ENCODE measurements at places on chromosomes 11 and 22.

DNA sequence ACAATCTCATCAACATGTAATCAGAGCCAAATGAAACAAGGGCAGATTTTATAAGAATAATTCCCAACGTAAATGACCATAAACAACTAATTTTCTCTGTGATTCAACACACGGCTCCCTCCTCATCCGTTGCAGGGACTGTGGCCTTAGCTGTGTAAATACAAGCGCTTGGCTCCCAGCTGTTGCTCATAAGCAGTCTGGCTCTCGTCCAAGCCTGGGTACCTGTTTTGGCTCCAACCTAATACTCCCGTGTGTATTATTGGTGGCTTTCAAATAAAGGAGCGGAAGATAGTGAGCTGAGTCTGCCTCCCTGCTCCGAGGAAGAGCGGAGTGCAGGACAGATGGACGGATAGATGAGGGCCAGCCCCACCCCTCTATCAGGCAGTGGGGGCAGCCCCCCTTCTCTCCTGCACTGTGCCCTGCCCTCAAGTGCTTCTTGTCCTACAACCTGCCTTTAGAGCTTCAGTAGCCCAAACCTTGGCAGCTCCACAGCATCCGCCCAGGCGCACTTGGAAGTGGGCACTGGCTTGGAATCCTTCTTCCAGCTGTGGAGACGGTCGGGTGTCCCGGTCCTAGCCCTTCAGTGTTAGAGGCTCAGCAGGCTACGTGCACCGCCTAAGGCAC lies 670.9 kb downstream of the BRD1 start:
- no peak for DNase-seq

DNA sequence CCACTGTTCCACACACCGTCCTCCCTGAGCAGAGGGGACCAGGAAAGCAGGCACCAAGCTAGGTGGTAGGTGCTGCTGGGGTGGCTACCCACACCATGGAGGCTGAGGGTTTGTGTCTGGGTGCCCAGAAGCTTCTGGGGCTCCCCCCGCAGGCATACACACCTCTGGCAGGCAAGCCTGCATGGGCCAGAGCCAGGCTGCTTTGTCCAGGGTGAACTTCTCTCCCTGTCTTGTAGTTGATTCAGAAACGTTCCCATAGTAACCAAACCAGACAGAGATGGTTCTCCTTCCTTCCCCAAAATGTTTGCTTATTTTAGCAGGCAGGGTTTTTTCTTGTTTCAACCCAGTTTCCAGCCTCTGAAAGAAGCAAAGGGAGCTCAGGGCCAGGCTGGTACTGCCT lies 40.9 kb upstream of the SUSD2 start:
- DNase-seq, result peak; percentile 23

DNA sequence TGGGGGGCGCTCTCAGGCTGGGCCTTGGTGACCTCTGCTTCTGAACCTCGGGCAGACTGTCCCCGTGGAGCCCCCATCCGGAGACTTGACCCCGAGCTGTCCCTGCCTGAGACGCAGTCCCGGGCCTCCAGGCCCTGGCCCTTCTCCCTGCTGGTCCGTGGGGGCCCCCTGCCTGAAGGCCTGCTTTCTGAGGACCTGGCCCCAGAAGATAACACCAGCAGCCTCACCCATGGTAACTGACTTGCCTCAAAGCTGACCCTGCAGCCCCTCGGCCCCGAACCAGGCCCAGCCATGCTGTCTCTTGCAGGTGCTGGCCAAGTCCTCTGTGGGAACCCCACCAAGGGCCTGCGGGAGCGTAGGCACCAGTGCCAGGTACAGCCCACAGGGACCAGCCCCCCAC lies 8.9 kb downstream of the LMNTD2 start:
- no peak for DNase-seq

DNA sequence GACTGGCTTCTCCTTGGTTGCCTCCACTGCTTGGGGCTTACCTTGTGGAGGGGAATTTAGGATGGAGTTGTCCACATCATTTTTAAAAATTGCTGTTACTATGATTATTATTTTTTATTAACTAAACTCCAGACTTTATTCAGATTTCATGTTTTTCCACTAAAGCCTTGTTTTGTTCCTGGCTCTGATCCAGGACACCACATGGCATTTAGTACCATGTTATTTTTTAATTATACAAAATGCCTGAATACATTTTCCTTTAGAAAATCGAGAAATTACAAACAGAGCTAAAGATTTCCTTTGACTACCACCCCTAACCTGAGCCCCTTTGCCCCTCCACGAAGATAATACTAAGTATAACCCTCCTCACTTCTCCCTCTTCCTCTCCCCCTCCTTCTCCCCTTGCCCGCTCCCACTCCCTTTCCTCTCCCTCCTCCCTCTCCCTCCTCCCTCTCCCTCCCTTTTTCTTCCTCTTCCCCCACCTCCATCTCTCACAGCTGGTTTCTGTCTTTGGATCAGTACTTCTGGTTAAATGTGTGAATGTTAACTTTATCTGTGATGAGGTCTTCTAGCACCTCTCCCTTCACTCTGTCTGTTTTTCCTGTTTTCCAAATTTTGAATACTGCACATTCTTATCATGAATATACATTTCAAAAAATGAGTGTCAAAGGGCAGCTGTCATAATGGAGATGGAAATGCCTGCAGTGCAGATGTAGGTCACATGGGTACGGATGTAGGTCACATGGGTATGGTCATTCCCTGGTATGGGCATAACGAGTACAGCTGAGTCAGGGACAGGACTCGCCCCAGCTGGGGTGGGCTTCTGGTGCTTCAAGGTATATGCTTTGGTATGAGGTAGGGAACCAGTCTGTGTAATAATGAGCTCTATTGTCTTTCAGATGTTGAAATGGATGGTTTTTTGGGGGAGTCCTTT lies 54.4 kb upstream of the OR4B1 start:
- no peak for DNase-seq

- no peak for DNase-seq
Measured at GRCh38 chr11:63867511-63867910, 28.6 kb downstream of the MARK2 start.

DNA sequence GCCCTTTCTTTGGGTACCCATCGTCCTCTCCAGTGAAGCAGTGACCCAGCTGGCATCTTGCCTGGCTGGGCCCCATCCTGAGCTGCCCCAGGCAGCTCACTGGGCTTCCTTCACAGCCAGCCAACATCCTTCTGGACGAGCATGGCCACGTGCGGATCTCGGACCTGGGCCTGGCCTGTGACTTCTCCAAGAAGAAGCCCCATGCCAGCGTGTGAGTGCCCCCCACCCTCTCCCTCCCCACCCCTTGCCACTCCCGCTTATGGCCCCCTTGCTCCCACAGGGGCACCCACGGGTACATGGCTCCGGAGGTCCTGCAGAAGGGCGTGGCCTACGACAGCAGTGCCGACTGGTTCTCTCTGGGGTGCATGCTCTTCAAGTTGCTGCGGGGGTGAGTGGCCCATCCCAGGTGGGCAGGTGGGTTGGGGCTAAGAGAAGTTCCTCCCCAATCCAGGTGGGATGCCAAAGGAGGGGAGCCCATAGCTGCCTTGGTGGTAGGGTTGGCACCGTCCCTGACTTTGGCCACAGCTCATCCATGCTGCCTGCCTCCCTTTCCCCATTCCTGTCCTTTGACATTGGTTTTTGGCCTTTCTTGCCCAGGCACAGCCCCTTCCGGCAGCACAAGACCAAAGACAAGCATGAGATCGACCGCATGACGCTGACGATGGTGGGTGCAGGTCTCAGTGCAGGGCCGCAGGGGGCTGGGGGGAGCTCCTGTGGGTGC lies 6.8 kb upstream of the ANKRD13D start:
- no peak for DNase-seq

GRCh38 chr11:2002807-2003206 lies 5.2 kb upstream of the H19 start:
- no peak for DNase-seq

DNA sequence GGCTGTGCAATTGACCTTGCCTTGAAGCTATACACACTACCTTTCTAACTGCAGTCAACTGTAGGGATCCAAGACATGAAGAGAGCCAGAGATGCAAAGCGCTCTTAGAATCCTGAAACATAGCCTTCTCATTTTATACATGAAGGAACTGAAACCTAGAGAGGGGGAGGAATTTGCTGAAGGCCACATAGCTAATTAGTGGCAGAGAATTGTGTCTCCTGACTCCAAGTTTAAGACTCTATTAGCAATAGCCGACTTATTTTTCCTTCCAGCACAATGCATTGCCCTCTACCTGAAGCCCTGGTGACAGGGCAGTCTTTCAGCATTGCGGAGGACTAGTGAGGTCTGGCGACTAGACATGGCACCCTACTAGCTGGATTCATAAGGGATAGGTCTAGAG lies 727.0 kb upstream of the ANO5 start:
- no peak for DNase-seq

GRCh38 chr11:82003671-82004515 lies 729.8 kb downstream of the FAM181B start:
- DNase-seq, result no peak

GRCh38 chr11:64745189-64745520 lies 1.2 kb upstream of the RASGRP2 start:
- no peak for DNase-seq

DNA sequence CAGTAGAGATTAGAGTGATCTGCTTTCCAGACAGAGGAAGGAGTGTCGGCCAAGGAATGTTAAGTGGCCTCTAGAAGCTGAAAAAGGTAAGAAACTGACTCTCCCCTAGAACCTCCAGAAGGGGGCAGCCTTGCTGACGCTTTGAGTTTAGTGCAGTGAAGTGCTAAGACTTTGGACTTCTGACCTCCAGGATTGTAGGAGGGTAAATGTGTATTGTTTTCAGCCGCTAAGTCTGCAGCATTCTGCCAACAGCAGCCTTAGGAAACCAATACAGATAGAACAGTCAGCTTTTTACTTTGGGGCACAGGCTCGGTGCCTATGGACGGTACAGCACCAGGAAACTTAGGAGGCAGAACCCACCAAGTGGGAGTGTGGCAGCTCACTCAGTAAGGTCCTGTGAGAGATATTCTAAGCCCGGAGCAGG lies 3.6 kb upstream of the TBC1D22A start:
- DNase-seq, result peak; percentile 83

- no peak for DNase-seq
Measured at GRCh38 chr11:124864892-124865180, 396 bp upstream of the ROBO3 start.

DNA sequence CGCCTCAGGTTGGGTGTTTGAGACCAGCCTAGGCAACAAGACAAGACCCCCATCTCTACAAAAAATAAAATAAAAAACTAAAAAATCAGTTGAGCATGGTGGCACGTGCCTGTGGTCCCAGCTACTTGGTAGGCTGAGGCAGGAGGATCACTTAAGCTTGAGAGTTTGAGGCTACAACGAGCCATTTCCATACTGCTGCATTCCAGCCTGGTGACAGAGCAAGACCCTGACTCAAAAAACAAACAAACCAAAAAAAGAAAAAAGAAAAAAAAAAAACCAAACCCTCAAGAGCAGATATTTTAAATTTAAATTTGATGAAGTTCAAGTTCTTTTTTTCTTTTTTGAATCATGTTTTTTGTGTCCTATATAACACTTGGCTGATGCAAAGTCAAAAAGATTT lies 7.2 kb upstream of the CCDC83 start:
- no peak for DNase-seq

DNA sequence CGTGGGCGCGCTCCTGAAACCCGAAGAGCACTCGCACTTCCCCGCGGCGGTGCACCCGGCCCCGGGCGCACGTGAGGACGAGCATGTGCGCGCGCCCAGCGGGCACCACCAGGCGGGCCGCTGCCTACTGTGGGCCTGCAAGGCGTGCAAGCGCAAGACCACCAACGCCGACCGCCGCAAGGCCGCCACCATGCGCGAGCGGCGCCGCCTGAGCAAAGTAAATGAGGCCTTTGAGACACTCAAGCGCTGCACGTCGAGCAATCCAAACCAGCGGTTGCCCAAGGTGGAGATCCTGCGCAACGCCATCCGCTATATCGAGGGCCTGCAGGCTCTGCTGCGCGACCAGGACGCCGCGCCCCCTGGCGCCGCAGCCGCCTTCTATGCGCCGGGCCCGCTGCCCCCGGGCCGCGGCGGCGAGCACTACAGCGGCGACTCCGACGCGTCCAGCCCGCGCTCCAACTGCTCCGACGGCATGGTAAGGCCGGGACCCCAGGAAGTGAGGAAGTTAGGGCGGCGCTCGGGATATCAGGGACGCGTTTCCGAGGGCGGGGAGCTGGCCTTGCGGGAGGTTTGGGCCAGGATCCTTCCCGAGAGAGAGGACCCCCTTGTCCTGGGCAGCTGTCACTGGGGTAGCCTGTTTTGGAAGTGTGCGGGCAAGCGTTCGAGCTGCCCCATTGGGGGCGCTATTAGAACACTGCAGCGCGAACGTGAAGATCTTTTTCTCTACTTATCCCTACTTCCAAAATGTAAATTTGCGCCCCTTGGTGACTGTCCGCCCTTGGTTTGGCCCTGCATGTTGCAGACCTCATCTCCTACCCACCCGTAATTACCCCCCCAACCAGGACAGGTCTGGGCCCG lies 796 bp downstream of the MYOD1 start:
- DNase-seq, result peak; percentile 38

DNA sequence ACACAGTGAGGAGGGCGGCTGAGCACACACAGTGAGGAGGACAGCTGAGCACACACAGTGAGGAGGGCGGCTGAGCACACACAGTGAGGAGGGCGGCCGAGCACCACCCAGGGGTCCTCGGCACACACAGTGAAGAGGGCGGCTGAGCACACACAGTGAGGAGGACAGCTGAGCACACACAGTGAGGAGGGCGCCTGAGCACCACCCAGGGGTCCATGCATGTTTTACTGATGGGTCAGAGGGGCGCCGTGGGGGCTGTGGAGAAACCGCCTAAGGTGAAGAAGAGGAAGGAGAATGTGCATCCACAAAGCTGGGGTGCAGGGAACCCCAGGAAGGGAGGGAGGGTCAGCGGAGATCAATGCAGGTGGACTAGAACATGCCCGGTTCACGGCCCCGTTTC lies 461.8 kb downstream of the BRD1 start:
- no peak for DNase-seq

- DNase-seq, result no peak
Measured at GRCh38 chr22:48350456-48350855, 1477.2 kb downstream of the BRD1 start.

DNA sequence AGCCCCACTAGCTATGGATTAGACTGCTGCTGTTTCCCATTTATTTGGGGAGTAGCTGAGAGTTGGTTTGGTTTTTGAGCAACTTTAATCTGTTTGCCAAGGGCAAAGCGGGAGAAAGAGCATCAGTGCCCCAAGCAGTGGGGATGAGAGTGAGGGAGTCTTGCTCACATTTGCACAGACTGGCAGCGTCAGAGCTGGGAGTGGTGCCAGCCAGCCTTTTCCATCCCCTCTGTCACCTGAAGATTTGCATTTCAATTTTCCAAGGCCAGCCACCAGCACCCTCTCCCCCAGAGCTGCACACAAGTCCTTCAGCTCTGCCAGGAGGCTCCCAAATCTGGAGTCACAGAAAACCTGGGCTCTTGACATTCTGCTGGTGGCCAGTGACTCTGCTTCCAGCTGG lies 21.0 kb upstream of the UVRAG start:
- no peak for DNase-seq
